ENCODE measurements at places on chromosomes 2 and 18.

DNA sequence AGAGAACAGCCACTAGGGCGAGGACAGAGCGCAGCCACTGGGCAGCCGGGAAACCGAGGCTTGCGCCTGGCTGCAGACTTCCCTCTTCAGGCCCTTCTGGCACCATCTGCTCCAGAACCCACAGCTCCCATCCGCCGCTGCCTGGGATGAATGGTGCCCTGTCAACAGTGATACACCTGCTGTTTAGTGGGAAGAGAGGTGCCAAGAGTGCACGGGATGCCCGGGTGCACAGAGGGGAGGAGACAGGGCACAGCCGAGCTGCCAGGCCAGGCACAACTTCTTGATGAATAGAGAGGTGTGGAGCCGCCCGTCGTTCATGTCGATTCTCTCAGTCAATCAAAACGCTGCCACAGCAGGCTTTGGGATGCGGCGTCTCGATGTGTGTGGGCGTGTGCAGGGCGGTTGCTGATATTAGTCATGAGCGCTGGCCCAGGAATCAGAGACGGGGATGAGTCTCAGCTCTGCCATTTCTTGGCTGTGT is 39.5 kb downstream of the RRM2 start:
- DNase-seq = no peak

- DNase-seq = no peak
Observed at GRCh38 chr2:171315781-171316180, 118.0 kb downstream of the METTL8 start.

DNA sequence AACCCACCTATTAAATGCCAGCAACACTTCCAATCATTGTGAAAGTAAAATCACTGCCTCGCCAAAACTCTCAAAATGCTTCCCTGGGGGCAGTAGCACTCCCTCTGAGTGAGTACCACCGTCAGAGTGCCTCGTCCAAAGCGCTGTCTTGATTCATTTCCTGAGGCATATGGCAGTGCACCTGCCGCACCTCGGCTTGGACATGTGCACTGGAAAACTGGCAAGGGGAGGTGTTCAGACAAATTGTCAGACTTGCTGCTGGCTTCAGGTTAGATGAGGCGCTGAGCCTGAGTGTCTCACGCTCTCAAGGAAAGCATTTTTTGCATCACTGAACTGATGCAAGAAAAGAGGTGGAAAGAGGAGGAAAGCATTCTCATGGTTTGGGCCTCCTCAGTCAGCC is 132.8 kb downstream of the ATL2 start:
- DNase-seq = no peak

DNA sequence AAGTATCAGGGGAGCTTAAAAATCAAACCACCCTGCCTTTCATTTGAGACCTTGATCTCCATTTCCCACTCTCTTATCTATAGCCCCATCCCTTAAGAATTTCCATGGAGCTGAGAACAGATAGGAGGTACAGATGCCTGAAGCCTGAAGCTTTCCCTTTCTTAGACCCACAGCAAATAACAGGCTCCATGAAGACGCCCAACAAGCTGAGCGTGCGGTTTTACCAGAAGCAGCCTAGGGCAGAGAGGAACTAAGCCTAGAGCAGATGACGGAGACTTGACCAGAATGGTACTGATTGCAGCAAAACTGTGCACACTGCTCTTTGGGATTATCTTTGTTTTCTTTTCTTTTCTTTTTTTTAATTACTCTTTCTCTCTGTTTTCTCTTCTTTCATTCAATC is 1.7 kb upstream of the ERBB4 start:
- DNase-seq = no peak

GRCh38 chr18:24731158-24731557 is 270.7 kb downstream of the HRH4 start:
- no peak for DNase-seq

GRCh38 chr2:146979746-146980145 is 865.1 kb upstream of the ACVR2A start:
- no peak for DNase-seq

- peak; percentile 88 for DNase-seq
Observed at GRCh38 chr2:109128048-109128615, 873 bp upstream of the SH3RF3 start.

DNA sequence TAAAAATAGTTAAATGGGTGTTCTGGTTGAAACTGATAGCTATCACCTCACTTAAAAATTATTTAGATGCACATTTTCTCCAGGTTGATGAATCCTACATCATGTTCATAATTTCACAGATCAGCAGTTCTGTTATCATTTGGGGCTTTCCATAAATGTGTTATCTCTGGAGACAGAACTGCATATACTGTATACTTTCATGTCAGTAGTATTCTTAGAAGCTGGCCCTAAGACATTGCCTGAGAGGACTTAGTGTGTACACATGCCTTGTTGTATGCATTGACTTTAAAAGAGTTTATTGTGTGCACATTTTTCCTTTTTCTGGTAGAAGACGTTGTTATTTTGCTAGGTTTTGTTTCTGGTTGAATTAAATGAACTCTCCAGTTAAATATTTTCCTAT is 41.0 kb downstream of the PIK3C3 start:
- DNase-seq = no peak

- no peak for DNase-seq
Observed at GRCh38 chr2:222568865-222569264, 87.0 kb downstream of the FARSB start.

GRCh38 chr2:177693658-177694339 is 301.2 kb downstream of the AGPS start:
- DNase-seq = no peak

GRCh38 chr2:102138331-102138730 is 4.2 kb upstream of the IL1R1 start:
- no peak for DNase-seq

- no peak for DNase-seq
Observed at GRCh38 chr18:63312019-63312409, 7.6 kb downstream of the BCL2 start.

DNA sequence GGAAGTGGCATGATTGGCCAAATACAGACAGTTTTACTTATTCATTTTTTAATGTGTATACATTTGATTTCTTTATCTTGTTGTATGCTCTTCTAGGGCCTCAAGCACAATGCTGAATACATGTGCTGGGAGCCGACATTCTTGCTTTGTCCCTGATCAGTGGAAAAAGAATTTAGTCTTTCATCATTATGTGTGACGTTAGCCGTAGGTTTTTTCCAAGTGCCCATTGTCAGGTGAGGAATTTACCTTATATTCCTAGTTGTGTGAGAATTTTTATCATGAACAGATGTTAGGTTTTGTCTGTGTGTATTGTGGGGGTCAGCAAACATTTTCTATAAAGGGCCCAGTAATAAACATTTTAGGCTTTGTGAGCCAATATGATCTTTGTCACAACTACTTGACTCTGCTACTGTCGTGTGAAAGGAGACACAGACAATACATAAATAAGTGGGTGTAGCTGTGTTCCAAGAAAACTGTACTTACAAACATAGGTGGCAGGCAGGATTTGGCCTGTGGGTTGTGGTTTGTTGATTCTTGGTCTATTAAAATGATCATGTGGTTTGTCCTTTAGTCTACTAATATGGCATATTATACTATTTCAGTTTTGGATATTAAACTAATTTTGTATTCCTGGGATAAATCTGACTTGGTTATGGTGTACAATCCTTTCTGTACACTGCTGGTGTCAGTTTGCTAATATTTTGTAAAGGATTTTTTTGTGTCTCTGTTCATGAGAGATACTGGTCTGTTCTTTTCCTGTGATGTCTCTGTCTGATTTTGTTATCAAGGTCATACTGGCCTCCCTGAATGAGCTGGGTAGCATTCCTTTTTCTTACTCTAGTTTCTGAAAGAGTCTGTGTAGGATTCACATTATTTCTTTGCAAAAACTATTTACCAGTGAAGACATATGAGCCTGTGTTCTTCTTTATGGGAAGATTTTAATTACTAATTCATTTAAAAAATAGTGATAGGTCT is 132.2 kb upstream of the SMAD7 start:
- no peak for DNase-seq

GRCh38 chr18:35026407-35027061 is 14.7 kb upstream of the MAPRE2 start:
- no peak for DNase-seq

DNA sequence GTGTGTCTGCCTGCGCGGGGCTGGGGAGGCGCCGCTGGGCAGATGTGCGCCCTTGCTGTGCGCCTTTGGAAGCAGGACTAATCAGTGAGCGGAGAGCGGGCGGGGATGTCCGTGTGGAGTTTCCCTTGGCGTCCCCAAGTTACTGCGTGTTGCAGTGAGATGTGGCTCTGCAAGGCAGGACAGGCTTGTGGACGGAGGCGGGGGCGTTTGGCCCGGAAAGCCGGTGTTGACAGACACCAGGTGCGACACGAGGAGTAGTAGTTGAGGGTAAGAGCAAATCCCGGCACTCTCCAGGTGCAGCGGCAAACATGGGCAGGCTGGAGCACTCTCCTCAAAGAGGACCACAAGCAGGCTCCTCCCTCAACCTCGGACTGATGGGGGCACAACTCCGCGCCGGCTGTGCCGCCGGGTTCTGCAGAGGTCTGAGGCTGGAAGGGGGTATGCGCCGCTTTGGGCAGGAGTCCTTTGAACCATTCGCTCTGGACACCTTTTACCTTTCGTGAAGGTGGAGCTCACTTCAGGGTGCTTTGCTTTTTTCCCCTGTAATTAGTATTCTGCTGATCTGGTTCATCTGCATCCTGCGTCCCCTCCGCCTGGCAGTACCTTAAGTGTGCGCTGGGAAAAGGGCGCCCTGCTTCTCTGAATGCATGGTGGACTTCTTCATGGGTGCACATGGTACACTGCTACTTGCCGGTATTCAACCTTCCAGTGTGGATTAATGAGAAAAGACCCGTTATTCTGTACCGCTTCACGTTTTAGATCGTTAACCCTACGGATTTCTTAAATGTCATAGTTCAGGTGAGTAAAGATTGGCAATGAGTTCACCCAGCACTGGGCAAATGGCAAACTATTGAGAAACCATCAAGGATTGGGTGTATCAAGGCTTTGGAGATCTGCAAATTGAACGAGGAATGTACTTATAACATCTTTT is 608 bp downstream of the CDH7 start:
- no peak for DNase-seq

- no peak for DNase-seq
Observed at GRCh38 chr2:127614246-127614645, 31.7 kb upstream of the GPR17 start.

GRCh38 chr2:241364781-241365180 is 8.7 kb downstream of the FARP2 start:
- no peak for DNase-seq

- DNase-seq = no peak
Observed at GRCh38 chr2:239148495-239149200, 252.2 kb downstream of the HDAC4 start.

DNA sequence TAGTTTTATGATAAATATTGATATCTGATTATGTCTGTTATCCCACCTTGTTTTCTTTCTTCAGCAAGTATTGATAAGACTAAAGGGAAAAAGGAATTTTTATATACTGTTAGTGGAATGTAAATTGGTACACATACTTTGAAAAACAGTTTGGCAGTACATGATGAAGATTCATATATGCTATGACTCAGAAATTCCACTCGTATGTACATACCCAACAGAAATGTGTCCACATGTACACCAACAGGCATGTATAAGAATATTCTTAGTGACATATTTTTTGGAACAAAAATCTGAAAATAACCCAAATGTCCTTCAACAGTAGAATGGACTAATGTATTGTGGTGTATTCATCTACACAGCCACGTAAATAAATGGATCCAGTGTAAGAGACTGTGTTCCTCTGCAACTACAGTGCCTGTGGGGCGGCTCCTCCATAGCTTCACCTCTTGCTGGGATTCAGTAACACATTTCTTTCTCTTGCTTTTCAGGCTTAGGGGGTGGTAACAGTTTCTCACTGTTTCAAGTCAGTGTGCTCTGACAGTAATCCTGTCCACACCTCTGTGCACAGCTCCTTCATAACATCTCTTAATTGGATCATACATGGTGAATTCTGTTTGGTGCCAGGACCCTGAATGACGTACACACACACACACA is 35.5 kb upstream of the ALMS1 start:
- no peak for DNase-seq

DNA sequence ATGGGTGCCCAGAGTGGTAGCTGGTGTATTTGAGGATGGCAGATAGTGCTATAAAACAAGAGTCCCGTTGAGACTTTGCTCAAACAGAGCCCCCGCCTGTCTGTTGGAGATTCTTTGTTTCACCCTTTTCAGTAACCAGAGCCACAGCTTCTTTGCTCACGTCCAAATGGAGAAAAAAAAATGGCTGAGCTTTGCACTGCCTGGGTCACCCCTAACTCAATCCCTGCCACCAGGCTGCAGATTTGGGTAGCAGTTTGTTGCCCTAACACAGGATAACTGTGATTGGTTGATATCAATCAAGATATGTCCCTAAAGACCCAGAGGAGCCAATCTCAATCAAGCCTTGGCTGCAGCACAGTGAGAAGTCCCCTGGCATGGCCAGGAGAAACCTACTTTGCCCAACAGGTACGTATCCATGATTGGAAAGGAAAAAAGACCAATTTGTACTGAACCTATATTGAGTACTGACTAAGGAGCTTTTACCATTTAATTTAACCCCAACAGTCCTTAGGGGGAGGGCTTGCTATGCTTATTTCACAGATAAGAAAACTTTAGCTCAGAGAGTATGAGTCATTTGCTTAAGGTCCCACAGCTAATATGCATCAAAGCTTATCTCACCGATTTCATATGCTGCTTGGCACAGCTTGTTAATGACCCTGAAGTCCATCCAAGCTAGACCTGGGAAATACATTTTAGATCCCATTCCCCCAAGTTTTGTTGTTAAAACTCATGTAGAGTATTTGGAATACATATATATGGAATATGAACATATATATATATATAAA is 72.0 kb upstream of the SH3BP4 start:
- no peak for DNase-seq

- DNase-seq = peak; percentile 51
Observed at GRCh38 chr2:132588576-132588975, 81.4 kb downstream of the LYPD1 start.

DNA sequence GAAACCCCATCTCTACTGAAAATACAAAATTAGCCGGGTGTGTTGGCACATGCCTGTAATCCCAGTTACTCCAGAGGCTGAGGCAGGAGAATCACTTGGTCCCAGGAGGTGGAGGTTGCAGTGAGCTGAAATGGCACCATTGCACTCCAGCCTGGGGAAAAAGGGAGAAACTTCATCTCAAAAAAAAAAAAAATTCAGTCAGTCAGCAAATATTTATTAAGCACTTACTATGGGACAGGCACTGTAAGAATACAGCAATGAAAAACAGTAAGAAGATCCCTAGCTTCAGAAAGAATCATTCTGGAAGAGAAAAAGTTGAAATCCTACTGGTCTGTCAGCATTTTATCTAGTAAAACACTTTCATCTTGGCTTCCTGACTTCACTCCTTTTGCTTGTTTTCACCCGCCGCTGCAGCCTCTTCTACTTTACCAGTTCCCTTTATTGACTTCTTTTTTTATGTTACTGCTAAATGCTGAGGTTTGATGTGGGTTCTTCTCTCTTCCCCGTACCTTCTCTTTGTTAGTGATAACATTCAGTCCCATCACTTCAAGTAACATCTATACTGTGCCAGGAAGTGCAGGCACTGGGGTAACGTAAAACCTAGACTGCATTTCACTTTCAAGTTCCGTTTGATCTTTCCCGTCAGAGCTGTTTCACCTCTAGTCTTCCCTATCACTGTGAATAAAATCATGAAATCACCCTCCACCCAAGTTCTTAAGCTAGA is 10.8 kb upstream of the TAF4B start:
- no peak for DNase-seq

Measured in Caco-2 (cell line).